Activated T-helper 1 cell treated with anti-CD3 and anti-CD28 coated beads, Interleukin-2, amount 50 U/mL, for 16 hours (primary cell): ENCODE measurements at places on chromosomes 3 and 15.

- no peak for DNase-seq
Measured at GRCh38 chr15:101373577-101373976, 78.5 kb upstream of the SNRPA1 start.

DNA sequence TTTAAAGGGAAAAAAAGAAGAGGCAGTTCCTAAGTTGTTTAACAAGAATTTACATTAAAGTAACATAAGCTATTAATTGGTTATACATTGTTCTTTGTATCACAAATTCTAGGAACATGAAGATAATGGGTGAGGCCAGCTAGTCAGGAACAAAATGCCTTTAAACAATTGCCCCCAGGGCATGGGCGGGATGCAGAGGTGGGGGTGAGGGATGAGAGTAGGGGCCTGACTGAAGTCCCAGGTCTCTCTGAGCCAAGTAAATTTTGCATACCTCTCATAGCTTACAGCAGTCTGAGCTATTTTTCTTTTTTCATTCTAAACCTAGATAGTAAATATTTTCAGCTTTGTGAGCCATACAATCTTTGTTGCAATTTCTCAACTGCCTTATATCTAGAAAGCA lies 77.8 kb upstream of the RNU6-1 start:
- no peak for DNase-seq

- no peak for DNase-seq
Measured at GRCh38 chr3:55484191-55484689, 2.9 kb downstream of the WNT5A start.

GRCh38 chr3:115040673-115041286 lies 106.3 kb downstream of the ZBTB20 start:
- DNase-seq, result no peak

GRCh38 chr15:49190586-49190985 lies 20.5 kb downstream of the GALK2 start:
- no peak for DNase-seq

DNA sequence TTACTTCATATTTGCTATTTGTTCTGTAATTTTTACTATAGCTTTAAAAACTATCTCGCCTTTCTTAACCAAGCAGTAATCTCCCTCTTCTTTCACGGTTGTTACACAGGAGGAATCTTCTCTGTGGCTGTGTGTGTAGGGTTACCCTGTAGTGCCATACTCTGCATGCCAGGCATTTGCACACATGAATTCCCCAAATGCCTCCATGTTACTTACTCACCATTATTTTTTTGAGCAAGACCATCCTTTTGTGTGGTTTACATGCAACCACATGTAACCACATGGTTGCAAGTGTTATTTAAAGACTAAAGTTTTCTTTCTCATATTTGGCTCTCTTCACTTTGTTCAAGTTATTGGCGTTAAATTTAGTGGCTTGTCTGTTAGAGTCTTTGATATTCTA lies 45.5 kb downstream of the HPS3 start:
- no peak for DNase-seq

GRCh38 chr15:30068326-30068725 lies 14.4 kb upstream of the GOLGA8J start:
- no peak for DNase-seq

DNA sequence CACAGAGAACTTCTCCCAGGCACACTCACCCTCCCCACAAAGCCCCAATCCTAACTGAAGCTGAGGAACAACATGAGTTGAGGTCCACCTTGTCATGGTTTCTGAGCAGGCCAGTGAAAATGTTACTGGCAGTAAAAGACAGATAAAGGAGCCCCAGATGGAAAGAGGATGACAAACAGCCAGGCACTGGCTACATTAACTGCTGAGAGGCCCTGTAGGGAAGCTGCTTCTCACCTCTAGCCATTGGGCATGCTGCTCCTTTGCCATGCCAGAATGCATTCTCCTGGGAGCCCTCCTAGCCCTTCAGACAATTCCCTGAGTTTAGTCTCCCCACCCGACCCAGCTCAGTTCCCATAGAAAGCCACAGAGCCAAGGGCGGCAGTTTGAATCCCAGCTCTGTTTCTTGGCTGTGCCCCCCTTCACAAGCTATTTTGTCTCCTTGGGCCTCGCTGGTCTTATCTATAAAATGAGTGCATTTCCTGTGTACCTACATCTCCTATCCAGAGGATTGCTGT lies 60.5 kb downstream of the LMCD1 start:
- DNase-seq, result no peak

DNA sequence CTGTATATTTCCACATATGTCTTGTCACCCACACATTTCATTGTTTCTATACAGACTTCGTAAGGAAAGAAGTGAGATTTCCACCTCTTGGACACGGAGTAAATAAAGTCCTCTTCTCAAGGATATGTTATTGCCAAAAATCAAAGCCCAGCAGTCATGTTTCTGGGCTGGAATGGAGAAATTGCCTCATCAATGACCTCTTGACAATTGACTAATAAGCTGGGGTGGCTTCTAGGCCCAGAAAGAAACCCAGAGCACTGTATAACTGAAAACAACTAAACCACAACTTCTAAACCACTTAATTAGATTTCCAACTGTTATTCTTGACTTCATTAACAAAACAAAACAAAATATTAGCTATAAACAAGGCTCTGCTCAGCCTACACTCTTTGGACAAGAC lies 56.4 kb upstream of the SLC24A5 start:
- DNase-seq, result no peak

- no peak for DNase-seq
Measured at GRCh38 chr3:120460862-120461261, 10.1 kb upstream of the FSTL1 start.

DNA sequence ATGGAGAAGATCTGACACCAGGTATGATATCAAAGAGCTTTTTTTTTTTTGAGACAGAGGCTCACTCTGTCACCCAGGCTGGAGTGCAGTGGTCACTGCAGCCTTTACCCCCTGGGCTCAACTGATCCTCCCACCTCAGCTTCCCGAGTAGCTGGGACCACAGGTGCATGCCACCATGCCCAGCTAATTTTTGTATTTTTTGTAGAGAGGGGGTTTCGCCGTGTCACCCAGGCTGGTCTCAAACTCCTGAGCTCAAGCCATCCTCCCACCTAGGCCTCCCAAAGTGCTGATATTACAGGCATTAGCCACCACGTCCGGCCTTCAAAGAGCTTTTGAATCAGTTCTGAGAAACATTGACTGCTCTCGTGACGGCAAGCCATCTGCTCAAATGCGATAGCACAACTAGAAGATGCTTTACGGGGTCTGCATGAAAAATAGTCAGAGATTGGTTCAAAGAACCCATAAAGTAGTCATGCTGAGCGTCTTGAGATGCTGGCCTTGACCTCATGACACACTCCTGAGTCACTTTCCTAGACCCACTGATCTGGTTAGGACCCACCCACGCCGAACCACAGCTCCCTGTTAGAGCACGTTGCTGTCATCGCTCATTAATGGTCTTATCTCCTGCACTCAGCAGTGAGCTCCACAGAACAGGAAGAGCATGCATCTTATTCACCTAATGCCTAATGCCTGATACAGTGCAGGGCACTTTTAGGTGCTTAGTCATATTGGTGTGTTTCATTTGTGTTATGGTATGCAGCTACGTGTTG lies 57.0 kb upstream of the NR2F2 start:
- no peak for DNase-seq

- no peak for DNase-seq
Measured at GRCh38 chr3:62837145-62837787, 38.0 kb downstream of the CADPS start.

GRCh38 chr3:11382146-11382745 lies 110.0 kb downstream of the ATG7 start:
- DNase-seq, result no peak

GRCh38 chr15:76204916-76205460 lies 106.3 kb downstream of the ETFA start:
- DNase-seq, result no peak

- DNase-seq, result no peak
Measured at GRCh38 chr3:57872606-57873005, 116.5 kb downstream of the SLMAP start.

DNA sequence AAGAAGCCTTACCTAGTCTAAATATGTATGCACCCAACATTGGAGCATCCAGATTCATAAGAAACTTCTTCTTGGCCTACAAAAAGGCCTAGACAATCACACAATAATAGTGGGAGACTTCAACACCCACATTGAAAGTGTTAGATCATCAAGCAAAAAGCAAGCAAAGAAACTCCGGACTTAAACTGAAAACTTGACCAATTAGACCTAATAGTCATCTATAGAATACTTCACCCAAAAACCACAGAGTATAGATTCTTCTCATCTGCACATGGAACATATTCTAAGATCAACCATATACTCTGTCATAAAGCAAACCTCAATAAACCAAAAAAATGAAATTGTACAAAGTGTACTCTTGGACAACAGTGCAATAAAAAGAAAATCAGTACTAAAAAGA lies 22.3 kb upstream of the OR5K4 start:
- no peak for DNase-seq

GRCh38 chr3:193971261-193971751 lies 164.6 kb upstream of the HES1 start:
- no peak for DNase-seq

- DNase-seq, result no peak
Measured at GRCh38 chr15:94023531-94023930, 207.8 kb upstream of the MCTP2 start.

DNA sequence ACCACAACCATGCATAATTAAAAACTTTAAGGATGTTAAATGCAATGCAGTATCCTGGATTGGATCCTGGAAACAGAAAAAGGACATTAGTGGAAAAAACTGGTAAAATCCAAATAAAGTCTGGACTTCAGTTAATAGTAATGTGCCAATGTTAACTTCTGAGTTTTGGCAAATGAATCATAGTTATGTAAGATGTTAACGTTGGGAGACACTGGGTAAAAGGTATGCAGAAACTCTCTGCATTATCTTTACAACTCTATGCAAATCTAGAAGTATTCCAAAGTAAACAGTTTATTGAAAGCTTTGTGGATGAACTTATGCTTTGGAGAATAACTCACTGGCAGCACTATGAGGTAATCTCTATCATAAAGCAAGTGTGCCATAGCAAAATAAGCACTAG lies 357.4 kb downstream of the RORA start:
- no peak for DNase-seq

GRCh38 chr3:195184716-195185421 lies 86.1 kb downstream of the XXYLT1 start:
- DNase-seq, result no peak

DNA sequence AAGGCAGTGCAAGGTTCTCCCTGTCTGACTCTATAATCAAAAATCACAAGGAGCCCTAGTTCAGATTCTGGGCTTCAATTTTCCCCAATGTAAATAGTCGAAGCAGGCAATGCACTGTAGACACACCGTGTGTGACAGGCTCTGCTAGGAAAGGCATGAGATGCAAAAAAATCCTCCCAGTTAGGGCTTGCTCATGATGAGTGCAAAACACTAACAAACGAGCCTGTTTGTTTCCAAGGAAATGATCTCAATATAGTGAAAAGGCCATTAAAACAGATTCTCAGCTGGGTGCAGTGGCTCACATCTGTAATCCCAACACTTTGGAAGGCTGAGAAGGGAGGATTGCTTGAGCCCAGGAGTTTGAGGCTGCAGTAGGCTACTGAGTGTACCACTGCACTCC lies 55.7 kb downstream of the UMPS start:
- DNase-seq, result no peak

DNA sequence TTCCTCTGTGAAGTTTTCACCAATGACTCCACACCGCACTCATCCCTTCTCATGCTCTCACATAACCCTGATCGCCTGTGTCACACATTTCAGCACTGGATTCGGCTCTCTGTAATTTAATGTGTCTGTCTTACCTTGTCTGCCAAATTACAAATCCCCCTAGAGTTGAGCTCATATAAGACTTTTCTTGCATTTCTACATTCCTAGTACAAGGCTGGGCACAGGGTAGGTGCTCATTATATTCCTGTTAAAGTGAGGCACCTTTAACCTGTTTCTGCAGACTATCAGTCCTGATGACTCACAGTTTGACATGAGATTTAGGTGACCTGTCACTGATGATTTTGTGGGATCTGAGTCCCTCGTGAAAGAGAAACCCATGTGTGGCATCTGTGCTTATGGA lies 22.6 kb downstream of the TGM5 start:
- DNase-seq, result no peak

DNA sequence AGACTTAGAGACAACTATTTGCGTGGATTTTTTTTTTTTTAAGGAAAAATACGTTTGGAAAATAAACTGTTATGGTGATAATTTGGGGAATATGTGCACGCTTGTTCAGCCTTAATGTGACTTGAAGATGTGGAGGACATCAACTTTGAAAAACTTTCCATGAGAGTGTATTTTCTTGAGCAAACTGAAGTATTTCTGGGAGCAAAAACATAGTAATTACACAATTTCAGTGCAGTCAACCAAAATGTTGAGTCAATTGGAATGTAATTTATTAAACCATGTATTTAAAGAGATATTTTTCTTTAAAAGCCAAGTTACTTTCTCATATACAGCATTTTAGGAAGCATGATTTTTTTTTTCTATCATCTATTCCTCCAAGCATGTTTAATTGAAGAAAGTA lies 80.3 kb upstream of the FLNB start:
- DNase-seq, result no peak

DNA sequence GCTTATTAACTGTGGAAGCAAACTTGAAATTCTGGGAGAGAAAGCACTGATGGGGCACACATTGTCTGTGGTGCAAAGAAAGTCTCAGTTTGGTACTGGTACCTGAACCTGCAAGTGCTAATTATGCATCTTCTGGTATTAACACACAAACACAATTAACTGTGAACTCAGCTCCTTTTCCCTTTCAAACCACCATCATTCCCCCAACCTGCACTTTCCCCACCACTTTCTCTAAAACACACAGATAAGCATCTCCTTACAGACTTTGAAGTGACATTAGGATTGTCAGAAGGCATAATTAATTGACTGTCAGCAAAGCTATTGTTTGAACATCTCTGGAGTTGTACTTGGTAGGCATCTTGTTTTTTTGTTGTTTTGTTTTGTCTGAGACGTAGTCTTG lies 452.2 kb upstream of the TPRG1 start:
- no peak for DNase-seq

GRCh38 chr3:119675188-119675874 lies 1.9 kb downstream of the COX17 start:
- DNase-seq, result no peak

DNA sequence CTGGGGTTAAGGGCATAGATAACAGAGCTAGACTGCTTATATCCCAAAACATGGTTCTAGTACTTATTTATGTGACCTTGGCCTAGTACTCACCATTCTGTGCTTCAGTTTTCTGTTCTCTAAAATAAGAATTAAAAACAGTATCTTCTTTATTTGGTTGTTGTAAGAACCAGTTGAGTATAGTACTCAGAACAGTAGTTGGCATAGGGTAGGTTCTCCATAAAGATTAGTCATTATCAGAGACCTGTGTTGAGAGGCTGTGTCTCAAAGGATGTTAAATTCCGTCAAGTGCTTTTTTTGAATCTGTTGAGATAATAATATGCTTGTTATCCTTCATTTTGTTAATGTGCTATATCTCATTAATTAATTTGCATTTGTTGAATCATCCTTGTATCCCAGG lies 47.4 kb upstream of the OSTN start:
- no peak for DNase-seq

- no peak for DNase-seq
Measured at GRCh38 chr3:65967451-65967850, 71.3 kb downstream of the MAGI1 start.

- DNase-seq, result no peak
Measured at GRCh38 chr3:162774613-162775100, 1278.0 kb downstream of the OTOL1 start.

- DNase-seq, result no peak
Measured at GRCh38 chr3:63768386-63768785, 50.7 kb upstream of the C3orf49 start.

GRCh38 chr15:91408476-91409076 lies 308.5 kb downstream of the SV2B start:
- no peak for DNase-seq
